ENCODE measurements at places on chromosomes 6 and 20.

GRCh38 chr20:62138204-62138543 lies 5.0 kb downstream of the PSMA7 start:
- DNase-seq = no peak

GRCh38 chr20:11210611-11211010 lies 536.8 kb upstream of the JAG1 start:
- no peak for DNase-seq

DNA sequence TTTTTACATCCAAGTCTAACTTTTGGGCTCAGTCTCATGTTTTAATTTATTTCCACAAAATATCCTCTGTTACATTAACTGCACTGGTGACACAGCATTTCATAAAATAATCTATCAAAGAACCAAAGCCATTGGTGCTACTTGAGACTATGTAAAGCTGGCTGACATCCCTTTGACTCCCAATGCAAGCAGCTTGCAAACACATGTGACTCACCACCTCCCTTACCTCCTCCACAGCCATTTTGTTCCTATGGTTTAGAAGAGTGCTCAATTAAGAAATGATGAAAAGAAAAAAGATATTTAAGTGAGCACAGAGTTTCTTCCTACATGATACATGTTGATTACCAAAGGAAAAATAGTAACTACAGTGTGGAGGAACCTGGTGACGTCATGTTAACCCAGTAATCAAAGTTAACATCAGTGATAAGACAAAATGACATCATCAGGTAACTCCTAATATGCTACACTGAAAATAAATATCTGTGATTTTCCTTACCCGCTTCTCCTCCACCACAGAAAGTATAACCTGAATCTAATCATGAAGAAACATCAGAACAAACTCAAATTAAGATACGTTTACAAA lies 53.3 kb upstream of the LGSN start:
- DNase-seq = no peak

- DNase-seq = peak; percentile 9
Measured at GRCh38 chr20:8535403-8536261, 403.6 kb downstream of the PLCB1 start.

- no peak for DNase-seq
Measured at GRCh38 chr6:148874698-148875293, 128.0 kb downstream of the UST start.

DNA sequence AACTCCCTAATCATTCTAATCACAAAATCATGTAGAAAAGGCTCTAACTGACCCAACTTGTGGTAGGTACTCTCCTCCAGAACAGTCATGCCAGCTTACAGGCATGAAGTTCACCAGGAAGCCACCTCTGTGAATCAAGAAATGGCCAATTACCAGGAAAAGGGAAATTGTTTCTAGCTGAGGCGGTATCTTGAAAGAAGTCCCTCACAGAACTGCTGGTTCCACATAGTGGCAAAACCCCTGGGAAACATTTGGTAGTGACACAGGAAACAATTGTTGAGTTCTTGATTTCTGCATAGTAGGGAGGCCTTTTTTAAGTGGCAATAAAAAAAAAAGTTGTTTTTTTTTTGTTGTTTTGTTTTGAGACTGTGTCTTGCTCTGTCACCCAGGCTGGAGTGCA lies 3.4 kb upstream of the ZHX3 start:
- no peak for DNase-seq

GRCh38 chr6:108116546-108117426 lies 42.2 kb upstream of the OSTM1 start:
- DNase-seq = no peak

DNA sequence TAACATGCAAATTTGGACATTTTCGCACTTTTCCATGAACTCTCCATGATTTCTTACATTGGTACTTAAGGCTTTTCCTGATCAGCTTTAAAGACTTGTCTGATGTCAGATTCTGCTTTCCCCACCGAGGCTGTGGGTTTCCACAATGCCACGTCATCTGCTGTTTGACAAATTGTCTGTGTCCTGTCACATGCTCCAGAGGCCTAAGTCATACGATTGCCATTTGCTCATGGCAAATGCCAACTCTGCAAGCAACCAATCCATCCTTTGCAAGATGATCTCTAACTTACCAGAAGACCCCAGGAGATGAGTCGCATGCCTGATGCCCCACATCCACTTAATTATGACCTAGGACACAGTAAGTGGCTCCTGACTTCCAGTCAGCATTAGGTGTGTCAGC lies 556.5 kb downstream of the BMP2 start:
- no peak for DNase-seq

DNA sequence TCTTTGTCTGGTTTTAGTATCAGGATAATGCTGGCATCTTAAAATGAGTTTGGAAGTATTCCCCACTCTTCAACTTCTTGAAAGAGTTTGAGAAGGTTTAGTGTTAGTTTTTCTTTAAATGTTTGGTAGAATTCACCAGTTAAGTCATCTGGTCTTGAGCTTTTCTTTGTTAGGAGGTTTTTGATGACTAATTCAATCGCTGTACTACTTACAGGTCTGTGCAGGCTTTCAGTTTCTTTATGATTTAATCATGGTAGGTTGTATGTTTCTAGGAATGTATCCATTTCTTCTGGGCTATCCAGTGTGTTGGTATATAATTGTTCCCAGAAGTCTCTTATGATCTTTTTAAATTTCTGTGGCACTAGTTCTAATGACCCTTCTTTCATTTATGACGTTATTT lies 215.5 kb downstream of the LRFN2 start:
- DNase-seq = no peak

GRCh38 chr6:145705561-145705960 lies 29.8 kb downstream of the EPM2A start:
- no peak for DNase-seq

- DNase-seq = no peak
Measured at GRCh38 chr6:124777863-124778262, 184.4 kb upstream of the RNF217 start.

DNA sequence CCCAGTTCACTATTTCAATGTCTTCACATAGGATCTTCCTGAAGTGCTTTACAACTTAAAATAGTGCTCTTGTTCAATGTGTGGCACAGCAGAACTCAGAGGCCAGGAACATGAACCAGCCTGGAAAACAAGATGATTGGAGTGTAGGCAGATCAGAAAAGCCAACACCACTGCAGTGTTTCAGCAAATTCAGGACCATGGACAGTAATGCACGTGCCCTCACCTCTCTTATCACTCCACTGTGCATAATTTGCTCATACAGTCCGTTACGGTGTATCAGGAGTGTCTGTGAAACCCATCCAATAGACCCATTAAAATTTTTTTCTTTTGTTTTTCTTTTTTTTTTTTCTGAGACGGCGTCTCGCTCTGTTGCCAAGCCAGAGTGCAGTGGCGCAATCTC lies 27.6 kb upstream of the HACE1 start:
- DNase-seq = peak; percentile 24

DNA sequence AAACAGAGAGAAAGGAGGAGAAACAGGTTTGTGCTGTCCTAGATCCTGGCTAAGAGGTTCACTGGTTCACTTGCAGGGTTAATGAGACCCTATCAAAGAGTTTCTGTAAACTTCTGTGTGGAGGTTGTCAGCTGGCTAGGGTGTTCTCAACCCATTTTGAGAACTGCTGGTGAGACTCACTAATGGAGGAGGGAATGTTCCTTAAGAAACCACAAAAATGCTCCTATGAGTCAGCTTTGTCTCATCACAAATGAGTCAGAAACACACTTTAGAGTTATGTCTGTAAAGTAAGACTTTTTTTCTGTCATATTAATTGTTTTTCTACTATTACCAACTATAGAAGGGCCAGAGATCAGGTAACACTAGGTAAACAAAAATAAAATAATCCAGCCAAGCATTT lies 884.4 kb downstream of the PHF3 start:
- peak; percentile 24 for DNase-seq

DNA sequence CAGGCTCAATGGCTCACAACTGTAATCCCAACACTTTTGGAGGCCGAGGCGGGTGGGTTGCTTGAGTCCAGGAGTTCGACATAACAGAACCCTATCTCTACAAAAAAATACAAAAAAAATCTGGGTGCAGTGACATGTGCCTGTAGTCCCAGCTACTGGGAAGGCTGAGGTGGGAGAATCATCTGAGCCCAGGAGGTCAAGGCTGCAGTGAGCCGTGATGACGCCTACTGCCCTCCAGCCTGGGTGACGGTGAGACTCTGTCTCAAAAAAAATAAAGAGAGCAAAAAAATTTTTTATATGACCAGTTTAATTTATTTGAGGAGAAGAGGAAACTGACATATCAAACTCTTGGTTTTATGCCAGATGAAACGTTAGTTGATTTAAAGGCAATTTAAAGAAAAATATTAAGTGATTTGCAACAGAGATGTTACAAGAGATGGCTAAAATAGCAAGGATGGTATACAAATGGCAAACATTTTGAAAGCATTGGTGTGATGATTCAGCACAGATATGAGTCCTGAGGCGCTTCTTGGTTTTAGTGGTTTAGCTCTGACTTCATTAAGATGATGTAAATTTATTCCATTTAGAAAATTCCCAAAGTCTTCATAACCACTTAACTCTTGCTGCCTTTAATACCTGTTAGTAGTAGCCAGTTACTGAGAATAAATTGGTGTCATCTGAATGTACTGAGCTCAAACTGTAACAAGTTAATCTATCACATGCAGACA lies 17.7 kb downstream of the GTF2H5 start:
- no peak for DNase-seq

DNA sequence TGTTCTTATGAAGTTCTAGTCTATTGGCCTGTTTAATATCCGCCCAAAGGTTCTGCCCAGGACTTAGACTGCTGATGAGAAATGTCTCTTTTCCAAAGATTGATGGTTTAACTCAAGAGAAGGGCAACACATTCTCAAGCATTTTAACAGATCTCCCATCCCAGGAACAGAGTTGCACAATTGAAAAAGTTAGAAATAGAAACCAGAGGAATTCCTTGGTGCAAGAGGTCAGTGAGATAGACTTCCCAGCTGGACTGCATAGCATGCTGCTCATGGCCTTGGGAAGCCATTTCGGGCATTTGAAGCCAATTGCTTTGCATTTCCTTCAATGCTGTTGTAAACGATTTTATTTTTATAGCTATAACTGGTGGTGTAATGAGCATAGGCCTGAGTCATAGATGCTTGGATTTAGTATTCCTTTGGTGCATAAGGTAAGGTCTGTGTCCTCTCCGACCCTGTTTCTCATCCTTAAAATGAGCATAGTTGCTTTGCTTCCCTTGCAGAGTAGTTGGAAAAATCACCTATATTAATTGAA lies 292.2 kb upstream of the JAG1 start:
- DNase-seq = no peak

GRCh38 chr6:115194981-115195638 lies 852.3 kb upstream of the HS3ST5 start:
- no peak for DNase-seq

- DNase-seq = no peak
Measured at GRCh38 chr6:29656157-29656556, 735 bp upstream of the MOG start.

GRCh38 chr20:47063407-47063806 lies 168.8 kb downstream of the EYA2 start:
- no peak for DNase-seq

DNA sequence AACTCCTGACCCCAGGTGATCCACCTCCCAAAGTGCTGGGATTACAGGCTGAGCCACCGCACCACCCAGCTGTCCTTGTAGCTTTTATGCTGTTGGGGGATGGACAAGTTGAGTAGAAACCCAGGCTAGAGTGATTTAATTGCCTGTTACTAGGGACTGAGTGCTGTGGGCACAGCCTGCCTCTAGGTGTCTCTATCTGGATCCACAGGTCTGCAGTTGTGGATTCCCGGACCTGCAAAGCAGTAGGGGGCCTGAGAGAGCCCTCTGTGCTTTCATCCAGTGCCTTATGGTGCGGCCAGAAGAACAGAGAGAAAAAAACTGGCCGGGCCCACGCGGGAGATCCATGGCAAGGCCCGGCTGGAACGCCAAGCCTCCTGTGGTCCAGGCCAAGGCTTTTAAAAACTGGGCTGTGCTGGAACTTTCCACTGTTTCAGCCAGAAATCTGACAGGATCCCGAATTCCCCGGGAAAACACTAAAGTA lies 5.2 kb downstream of the SIRPA start:
- DNase-seq = peak; percentile 63

- no peak for DNase-seq
Measured at GRCh38 chr6:137813308-137813970, 53.6 kb upstream of the TNFAIP3 start.
